AG04449 (cell line): ENCODE measurements at places on chromosomes 3 and 15.

GRCh38 chr15:69375151-69375790, 38.9 kb upstream of the KIF23 start:
- no peak for DNase-seq

DNA sequence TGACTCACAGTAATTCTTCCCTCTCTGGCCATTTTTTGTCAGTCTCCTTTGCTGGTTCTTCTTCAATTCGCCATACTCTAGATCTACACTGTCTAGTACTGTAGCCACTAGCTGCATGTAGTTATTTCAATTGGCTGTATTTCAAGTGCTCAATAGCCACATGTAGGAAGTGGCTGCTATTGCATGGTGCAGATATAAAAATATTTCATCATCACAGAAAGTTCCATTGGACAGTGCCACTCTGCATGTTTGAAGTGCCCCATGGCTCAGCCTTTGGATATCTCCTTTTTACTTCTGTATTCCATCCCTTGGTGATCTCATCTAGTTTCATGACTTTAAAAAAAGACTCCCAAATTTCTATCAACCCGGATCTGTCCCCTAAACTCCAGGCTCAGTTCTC, 22.1 kb downstream of the PPP2R3A start:
- DNase-seq: no peak

DNA sequence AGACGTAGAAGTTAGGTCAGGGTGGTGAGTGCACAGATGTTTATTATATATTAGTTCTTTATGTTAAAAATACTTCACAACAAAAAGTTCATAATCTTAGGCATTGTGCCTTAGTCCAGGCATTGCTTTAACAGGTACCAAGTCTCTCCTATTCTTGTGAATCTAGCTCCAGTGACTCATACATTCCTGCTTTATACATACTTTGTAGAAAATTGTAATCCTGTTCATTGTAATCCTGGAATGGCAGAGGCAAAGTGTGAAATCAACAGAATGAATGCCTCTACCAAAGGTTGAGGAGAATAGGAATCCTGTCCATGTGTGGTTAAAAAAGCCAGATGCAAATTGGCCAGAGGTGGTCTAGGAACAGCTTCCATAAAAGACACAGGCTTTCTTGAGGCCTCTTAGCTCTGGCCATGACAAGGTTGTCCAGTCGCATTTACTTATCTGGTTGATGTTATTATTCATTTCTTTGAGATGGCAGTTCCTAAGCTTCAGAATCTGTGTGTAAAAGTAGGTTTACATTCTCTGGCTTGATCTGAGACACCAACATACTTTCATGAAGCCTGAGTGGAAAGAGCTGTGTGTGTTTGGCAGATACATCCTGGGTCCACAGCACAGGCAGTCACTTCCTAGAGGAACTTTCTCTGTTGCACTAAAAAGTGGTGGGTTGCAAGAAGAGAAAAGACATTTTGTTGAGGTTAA, 109.0 kb downstream of the CDIN1 start:
- DNase-seq: no peak

DNA sequence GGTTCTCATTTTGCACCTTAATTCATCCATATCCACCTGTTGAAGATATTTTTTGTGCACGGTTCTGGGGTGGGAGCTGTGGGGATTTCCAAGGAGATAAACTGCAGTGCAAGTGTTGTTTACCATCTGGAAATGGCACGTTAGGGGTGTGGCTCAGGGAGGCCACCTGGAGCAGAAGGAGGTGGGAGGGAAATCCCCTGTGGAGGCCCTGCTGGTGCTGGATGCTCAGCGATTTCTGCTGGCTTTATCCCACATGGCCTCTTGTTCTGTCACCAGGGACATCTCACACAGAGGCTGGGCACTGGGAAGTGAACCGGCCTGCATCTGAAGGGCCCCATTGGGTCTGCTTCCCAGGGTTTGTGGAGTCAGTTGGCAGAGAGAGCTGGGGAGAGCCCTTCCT, 24.3 kb downstream of the TRPM1 start:
- no peak for DNase-seq

GRCh38 chr3:2958551-2958950, 151.6 kb downstream of the IL5RA start:
- DNase-seq: no peak

DNA sequence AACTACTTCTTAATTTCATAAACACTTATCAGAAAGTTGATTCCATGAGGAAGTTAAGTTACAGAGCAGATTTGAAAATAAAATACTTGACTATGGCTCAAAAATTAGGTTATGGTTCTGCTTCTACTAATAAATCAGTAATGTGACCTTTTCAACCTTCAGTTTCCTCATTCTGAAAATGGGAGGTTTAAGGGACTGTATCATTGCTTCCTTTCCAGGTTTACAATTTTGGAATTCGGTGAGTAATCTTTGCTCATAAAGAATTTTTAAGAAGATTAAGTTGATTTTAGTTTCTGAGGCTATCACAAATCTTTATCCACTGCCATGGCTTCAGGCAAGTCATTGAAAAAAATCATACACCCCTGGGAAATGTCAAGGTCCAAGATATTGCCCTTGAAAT, 1061.2 kb downstream of the DIPK2A start:
- no peak for DNase-seq
